T-helper 17 cell (primary cell): ENCODE measurements at places on chromosomes 1 and 21. TPM values are rescaled to one million over a fixed set of nuclear protein-coding genes. Genes with fewer than 3 reads are reported as not detected.

Gene TNN
- total RNA-seq, result not detected

Gene SYNC
- not detected for total RNA-seq

Gene CFAP107
- not detected for total RNA-seq

DNA sequence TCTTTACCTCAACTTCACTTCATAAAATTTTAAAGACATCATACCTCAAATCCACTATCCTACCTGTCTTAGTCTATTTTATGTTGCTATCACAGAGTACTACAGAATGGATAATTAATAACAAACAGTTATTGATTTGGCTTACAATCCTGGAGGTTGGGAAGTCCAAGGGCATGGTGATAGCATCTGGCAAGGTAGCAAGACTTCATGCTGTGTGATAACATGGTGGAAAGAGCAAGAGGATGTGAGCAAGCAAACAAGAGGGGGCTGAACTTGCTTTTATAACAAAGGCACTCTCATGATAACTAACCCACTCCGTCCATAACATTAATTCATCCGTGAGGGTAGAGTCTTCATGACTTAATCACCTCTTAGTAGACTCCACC, 33.8 kb downstream of the C21orf91 start:
- peaks cover 5% of the 10 kb centered on the region for H3K36me3 ChIP-seq
- DNase-seq, result no peak
- H3K4me1 ChIP-seq, result peaks cover 71% of the 10 kb centered on the region
- no peaks in the 10 kb centered on the region for H3K27me3 ChIP-seq

DNA sequence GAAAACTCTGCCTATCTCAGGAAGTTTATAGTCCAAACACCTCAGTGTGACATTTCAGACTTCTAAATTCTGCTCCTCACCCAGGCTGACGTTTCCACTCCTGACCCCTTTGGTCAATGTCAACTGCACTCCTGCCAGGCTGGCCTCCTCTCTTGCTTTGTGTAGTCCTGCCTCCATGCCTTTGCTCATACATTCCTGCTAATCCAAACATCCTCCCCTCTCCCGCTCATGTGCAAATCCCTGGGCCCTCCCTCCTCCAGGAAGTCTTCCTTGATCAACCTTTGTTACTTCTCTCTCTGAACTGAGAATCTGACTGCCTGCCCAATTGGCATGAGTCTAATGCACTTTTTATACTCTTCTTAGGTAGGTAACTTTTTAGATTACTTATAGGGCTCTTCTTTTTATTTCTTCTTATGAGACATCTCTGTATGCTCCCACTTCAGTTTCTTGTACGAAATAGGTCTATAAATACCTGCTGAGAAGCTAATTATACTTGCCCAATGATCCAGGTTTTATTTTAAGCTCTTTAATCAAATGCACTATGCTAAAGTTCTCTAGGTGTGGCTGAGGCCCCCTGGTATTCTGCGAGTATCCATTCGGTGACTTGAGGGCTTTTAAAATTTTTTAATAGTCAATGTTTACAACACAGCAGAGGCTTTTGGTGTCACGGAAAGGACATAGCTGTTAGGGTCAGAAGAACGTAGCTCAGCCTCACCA, 128.1 kb downstream of the PLXNA2 start:
- no peak overlapping the region for H3K4me3 ChIP-seq
- DNase-seq, result no peak
- peaks cover 3% of the 10 kb centered on the region for H3K4me1 ChIP-seq

DNA sequence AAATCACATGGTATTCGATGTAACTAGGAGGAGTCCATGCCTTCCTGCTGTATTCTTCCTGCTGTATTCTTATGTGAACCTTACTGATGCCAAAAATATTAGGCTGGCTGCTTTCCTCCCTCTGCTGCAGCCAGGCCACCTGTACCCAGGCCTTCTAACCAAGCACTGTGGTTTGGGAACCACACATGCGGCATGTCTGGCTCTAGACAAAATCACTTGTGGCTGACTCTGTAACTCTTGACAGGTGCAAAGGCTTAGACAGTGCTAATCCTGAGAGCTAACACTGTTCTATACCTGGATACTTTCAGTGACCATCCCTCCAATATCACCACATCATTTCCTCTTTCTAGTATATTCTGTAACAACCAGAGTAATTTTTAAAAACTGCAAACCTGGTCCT, 67.7 kb downstream of the PCP4 start:
- no peak overlapping the region for H3K4me3 ChIP-seq
- no peaks in the 10 kb centered on the region for H3K36me3 ChIP-seq
- no peak overlapping the region for H3K27ac ChIP-seq
- H3K27me3 ChIP-seq, result no peaks in the 10 kb centered on the region

GRCh38 chr1:159845751-159846629, 16.5 kb downstream of the VSIG8 start:
- peaks cover 2% of the 10 kb centered on the region for H3K36me3 ChIP-seq
- peaks cover 25% of the 10 kb centered on the region for H3K27me3 ChIP-seq
- DNase-seq, result no peak
- H3K27ac ChIP-seq, result no peak overlapping the region

DNA sequence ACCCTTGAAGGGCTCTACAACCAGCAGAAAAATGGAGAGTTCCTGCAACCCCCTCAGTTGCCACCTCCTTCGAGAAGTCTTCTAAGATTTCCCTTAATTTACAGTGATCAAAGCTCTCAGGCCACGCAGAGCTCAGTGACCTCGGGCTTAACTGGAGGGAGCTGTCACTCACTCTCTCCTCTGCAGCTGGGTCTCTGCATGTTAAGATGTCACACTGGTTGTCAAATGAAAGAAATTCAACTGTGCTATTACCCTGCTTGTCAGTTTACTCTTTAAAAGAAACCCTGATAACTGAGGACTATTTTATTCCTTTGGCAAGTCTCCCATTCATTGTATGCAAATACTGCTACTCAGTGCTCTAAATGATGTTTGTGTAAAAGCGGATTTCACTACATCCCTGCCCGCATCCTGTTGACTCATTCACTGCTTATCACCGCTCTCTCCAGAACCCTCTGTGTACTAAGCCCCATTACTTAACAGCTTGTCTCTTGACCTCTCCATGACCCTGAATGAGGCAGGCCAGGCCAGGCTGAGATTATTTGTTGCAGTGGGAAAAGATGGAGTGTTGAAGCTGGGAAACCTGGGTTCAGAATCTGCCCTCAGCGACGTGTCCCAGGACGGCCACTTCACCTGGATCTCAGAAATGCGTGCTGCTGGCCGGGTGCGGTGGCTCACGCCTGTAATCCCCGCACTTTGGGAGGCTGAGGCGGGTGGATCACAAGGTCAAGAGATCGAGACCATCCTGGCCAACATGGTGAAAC, 13.7 kb downstream of the DHRS3 start:
- no peaks in the 10 kb centered on the region for H3K27me3 ChIP-seq
- H3K36me3 ChIP-seq, result peaks cover 2% of the 10 kb centered on the region
- H3K4me3 ChIP-seq, result peak overlapping the region; percentile 63
- no peak for DNase-seq
- peak overlapping the region; percentile 97 for H3K27ac ChIP-seq
- peaks cover 35% of the 10 kb centered on the region for H3K4me1 ChIP-seq

DNA sequence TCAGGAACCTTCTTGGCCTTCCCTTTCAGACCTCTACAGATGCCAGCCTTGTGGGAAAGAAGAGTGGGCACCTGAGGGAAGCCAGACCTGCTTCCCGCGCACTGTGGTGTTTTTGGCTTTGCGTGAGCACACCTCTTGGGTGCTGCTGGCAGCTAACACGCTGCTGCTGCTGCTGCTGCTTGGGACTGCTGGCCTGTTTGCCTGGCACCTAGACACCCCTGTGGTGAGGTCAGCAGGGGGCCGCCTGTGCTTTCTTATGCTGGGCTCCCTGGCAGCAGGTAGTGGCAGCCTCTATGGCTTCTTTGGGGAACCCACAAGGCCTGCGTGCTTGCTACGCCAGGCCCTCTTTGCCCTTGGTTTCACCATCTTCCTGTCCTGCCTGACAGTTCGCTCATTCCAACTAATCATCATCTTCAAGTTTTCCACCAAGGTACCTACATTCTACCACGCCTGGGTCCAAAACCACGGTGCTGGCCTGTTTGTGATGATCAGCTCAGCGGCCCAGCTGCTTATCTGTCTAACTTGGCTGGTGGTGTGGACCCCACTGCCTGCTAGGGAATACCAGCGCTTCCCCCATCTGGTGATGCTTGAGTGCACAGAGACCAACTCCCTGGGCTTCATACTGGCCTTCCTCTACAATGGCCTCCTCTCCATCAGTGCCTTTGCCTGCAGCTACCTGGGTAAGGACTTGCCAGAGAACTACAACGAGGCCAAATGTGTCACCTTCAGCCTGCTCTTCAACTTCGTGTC, 995 bp upstream of the ZBTB48 start:
- DNase-seq, result no peak
- peak overlapping the region; percentile 95 for H3K27ac ChIP-seq
- peak overlapping the region; percentile 96 for H3K4me3 ChIP-seq
- peaks cover 28% of the 10 kb centered on the region for H3K4me1 ChIP-seq
- H3K27me3 ChIP-seq, result no peaks in the 10 kb centered on the region

DNA sequence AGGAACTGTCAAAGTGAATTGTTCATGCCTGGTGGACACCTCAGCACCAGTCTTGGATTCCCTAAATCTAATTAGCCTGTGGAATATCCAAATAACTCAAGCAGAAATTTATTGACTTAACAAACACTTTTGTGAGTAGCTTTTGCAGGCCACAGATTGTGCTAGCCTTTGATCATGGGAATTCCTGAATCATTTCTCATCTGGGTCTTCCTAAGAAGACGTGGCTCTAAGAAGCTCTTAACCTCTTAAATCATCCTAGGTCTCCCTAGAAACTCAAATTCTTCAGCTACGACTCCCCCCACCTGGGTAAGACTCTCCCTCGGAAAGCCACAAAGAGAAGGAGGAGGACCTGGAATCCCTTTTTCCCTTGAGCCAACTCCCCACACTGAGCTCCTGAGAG, 53.8 kb upstream of the PSEN2 start:
- H3K4me1 ChIP-seq, result peaks cover 11% of the 10 kb centered on the region
- H3K36me3 ChIP-seq, result no peaks in the 10 kb centered on the region

GRCh38 chr1:150268340-150268704, 494 bp downstream of the APH1A start:
- no peaks in the 10 kb centered on the region for H3K27me3 ChIP-seq
- peak overlapping the region; percentile 100 for H3K27ac ChIP-seq
- no peaks in the 10 kb centered on the region for H3K36me3 ChIP-seq
- H3K4me1 ChIP-seq, result peaks cover 31% of the 10 kb centered on the region
- H3K4me3 ChIP-seq, result peak overlapping the region; percentile 95

DNA sequence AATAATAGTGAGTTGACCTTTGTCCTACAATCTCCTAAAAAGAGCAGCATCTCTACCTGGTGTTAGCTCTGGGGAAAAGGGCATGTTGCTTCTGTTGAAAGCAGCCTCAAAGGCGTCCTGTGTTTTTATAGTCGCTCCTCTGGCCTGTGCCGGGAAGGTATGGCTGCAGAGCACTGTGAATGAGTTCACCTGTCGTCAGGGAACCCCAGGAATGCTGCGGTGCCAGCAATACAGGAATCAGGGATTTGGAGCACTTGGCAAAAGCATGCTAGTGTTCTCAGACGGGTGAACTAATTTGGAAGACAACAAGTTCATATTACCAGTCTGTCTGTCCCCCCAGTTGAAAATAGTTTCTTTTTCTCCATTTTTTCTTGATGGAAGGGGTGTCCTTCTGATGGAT, 60.3 kb upstream of the PGD start:
- H3K36me3 ChIP-seq, result peaks cover 7% of the 10 kb centered on the region
- H3K4me1 ChIP-seq, result no peaks in the 10 kb centered on the region
- no peak for DNase-seq
- H3K27me3 ChIP-seq, result no peaks in the 10 kb centered on the region
- H3K4me3 ChIP-seq, result no peak overlapping the region

DNA sequence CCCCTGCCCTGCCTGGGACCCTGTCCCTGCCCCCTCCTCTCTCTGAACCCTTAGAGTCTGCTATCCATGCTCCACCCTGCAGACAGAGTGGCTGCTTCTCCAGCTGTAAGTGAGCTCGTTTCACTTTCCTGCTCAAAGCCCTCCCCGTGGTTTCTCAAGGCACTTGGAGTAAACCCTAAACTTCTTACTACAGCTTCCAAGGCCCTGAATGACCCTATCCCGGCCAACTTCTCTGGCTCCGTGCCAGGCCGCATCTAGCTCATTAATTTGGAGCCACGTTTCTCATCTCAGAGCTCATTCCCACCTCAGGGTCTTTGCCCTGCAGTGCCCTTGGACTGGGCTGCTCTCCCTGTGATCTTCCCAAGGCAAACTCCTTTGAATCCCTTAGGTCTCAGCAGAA, 235.1 kb upstream of the RUNX1 start:
- peaks cover 3% of the 10 kb centered on the region for H3K4me1 ChIP-seq
- no peak overlapping the region for H3K4me3 ChIP-seq
- H3K27me3 ChIP-seq, result peaks cover 6% of the 10 kb centered on the region
- H3K36me3 ChIP-seq, result no peaks in the 10 kb centered on the region

DNA sequence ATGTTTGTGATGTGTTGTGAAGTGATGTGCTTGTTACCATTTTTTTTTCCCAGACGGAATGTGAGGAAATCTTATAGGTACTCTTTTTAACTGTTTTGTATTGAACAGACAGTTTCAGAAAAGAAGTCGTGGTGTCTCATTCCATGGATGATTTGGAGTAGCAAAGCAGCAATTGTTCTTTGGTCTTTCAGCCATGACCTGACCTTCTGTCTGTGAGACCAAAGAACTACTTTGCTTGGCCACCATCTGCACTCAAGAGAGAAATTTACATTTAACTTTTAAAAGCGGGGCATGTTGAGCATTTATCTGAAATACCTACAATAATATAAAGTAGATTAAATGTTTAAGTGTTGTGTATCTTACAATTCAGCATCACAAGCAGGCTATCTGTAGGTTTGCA, 90.2 kb downstream of the SDCCAG8 start:
- no peak overlapping the region for H3K27ac ChIP-seq
- no peak overlapping the region for H3K4me3 ChIP-seq
- no peaks in the 10 kb centered on the region for H3K27me3 ChIP-seq
- peaks cover 8% of the 10 kb centered on the region for H3K36me3 ChIP-seq
- H3K4me1 ChIP-seq, result peaks cover 8% of the 10 kb centered on the region

DNA sequence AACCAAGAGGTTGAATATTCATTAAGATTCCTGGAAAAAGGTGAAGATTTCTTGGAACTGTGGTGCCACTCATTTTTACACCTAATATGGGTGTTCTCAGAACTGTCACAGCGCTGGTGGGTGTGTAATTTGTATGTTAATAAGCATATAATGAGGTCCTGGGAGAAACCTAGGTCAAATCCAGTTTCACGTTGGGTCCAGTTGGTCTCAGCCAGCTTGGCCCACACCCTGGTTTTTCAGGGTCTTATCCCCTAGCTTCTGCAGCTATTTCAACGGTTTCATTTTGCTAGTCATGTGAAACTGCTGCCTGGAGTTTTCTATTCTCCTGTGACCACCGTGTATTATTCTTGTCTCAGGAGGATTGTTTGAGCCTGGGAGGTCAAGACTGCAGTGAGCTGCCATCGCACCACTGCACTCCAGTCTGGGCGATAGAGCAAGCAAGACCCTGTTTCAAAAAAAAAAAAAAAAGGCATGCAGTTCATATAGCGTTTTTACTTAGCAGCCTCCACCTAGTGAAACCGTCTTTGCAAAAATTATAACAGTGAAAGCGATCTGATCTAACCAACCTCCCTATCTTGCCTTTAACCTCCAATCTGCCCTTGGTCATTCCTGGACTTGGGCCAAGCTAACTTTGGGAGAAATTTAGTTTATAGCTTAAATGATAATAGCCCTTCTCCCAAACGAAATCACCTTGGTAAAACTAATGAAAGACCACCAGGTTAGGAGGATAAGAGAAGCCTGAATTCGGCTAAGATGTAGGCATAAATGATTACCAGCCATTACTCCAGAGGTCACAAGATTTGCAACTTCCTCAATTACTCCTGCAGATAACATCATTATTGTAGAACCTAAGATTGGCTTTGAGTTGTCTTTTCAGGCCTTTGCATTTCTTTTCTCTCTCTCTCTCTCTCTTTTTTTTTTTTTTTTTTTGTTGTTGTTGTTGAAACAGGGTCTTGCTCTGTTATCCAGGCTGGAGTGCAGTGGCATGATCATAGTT, 44.0 kb downstream of the PTAFR start:
- H3K4me1 ChIP-seq, result peaks cover 7% of the 10 kb centered on the region
- peaks cover 20% of the 10 kb centered on the region for H3K27me3 ChIP-seq
- H3K27ac ChIP-seq, result no peak overlapping the region
